ENCODE measurements at places on chromosomes 11 and 22.

DNA sequence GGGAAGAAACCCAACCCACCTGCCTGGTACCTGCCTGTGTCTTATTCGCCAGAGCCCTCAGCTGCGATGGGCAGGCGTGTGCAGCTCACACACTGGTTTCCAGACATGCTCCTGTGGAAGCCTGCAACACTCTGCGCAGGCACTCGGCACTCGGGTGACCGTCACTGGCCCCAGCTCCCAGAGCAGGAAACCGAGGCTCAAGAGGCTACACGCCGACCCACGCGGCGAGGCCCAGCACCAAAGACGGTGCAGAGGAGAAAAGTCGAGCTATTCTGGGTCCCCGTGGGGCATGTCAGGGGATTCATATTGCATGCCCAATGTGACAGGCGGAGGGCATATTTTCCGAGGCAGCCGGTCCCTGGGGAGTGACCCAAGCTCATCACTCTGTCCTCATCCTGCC, 11.6 kb upstream of the FGF19 start:
- DNase-seq, result no peak

- no peak for DNase-seq
Observed at GRCh38 chr11:74678041-74678440, 53.2 kb downstream of the CHRDL2 start.

- no peak for DNase-seq
Observed at GRCh38 chr22:38171927-38172831, 9.5 kb downstream of the PLA2G6 start.

DNA sequence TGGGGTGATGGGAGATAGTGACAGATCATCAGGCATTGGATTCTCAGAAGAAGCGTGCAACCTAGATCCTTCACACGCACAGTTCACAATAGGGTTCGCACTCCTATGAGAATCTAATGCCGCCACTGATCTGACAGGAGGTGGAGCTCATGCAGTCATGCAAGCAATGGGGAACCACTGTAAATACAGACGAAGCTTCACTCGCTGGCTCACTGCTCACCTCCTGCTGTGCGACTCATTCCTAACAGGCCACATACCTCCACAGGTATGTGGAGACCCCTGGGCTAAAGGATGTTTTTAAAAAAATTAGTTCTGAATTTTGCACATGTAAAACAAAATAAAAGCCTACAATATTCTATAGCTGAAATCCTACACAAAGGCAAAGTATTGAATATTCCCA, 20.5 kb upstream of the TEAD1 start:
- no peak for DNase-seq

GRCh38 chr22:46586531-46587011, 33.6 kb upstream of the GRAMD4 start:
- no peak for DNase-seq
